ENCODE measurements at places on chromosomes 7 and 10. TPM values are rescaled to one million over a fixed set of nuclear protein-coding genes. Genes with fewer than 3 reads are reported as not detected.
A peak's percentile ranks its signal among the peaks of the same experiment; 100 is the strongest.

DNA sequence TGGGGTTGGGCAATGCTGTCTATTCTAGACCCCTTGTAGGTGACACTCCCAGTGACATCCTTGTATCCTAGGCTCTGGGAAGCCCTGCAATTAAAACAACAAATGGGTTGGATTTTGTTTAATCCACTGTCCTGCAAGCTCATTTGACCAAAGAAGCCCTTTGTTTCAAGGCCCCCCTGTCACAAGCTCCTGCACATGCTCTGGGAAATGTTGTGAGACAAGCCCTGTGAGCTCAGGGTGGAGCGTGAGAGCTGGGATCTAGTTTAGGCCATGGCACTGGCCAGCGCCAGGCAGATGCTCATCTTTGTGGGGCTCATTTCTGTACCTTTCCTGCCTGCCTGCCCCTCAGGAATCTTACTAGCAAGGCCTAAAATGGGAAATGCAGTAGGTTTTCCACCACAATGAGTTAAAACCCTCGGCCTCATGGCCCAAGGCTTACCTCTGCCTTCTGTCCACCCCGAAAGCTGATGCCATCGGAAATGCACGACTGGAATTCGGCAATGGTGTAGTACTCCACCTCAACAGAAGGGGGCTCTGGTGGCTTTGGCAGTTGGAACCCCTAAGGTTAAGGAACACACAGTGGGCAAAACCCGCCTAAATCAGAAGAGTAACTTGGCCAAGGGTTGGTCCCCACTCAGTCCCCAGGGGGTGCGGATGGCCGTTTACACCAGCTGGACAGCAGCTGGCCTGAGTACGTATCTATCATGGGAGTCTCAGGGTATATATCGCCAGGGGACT, 112.0 kb downstream of the NEURL1 start:
- no peaks in the 10 kb centered on the region for H3K36me3 ChIP-seq
- DNase-seq = peak; percentile 41
- no peak overlapping the region for H3K4me3 ChIP-seq
- no peak overlapping the region for H3K27ac ChIP-seq
- no peaks in the 10 kb centered on the region for H3K4me1 ChIP-seq

Gene OR13A1
- not detected for total RNA-seq

GRCh38 chr7:76048668-76048988, 722 bp downstream of the MDH2 start:
- H3K27me3 ChIP-seq = no peaks in the 10 kb centered on the region
- H3K36me3 ChIP-seq = peaks cover 21% of the 10 kb centered on the region
- peak overlapping the region; percentile 96 for H3K4me3 ChIP-seq
- H3K4me1 ChIP-seq = peaks cover 6% of the 10 kb centered on the region
- DNase-seq = peak; percentile 46

DNA sequence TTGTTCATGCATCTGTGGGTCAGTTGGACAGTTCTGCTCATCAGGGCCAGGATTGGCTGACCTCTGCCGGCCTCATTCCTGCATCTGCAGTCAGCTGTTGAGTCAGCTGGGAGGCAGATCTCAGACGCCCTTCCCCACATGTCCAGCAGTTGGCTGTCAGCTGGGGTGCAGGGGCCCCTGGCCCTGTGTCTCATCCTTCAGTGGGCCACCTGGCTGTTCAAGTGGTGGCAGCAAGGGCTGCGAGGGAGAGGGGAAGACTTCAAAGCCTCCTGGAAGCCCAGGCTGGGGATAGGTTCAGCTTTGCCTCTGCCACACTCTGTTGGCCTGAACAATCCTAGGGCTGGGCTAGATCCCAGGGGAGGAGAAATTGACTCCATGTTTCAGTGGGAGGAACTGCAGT, 33.2 kb downstream of the TACR2 start:
- H3K4me1 ChIP-seq = peaks cover 4% of the 10 kb centered on the region
- H3K27me3 ChIP-seq = no peaks in the 10 kb centered on the region
- DNase-seq = peak; percentile 34
- H3K4me3 ChIP-seq = no peak overlapping the region

Gene GPR158
- 6.8 TPM for total RNA-seq

DNA sequence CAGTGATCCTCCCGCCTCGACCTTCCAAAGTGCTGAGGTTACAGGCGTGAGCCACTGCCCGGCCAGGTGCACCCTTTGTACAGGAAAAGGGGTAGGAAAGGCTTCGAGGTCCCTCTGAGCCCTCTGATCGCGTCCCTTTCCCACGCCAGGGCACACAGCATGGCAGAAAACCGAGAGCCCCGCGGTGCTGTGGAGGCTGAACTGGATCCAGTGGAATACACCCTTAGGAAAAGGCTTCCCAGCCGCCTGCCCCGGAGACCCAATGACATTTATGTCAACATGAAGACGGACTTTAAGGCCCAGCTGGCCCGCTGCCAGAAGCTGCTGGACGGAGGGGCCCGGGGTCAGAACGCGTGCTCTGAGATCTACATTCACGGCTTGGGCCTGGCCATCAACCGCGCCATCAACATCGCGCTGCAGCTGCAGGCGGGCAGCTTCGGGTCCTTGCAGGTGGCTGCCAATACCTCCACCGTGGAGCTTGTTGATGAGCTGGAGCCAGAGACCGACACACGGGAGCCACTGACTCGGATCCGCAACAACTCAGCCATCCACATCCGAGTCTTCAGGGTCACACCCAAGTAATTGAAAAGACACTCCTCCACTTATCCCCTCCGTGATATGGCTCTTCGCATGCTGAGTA, 871 bp downstream of the POP7 start:
- peak overlapping the region; percentile 79 for H3K4me3 ChIP-seq
- DNase-seq = no peak
- peaks cover 15% of the 10 kb centered on the region for H3K36me3 ChIP-seq
- H3K4me1 ChIP-seq = peaks cover 9% of the 10 kb centered on the region
- H3K27ac ChIP-seq = peak overlapping the region; percentile 69

- no peaks in the 10 kb centered on the region for H3K27me3 ChIP-seq
- no peaks in the 10 kb centered on the region for H3K4me1 ChIP-seq
- no peak overlapping the region for H3K27ac ChIP-seq
- DNase-seq = no peak
- H3K4me3 ChIP-seq = no peak overlapping the region
These were observed 10.1 kb downstream of the NPC1L1 start for GRCh38 chr7:44530990-44531389.

Gene LRRC17
- total RNA-seq = 71.2 TPM

- no peak overlapping the region for H3K4me3 ChIP-seq
- no peak overlapping the region for H3K27ac ChIP-seq
- no peaks in the 10 kb centered on the region for H3K27me3 ChIP-seq
- peaks cover 2% of the 10 kb centered on the region for H3K4me1 ChIP-seq
- no peaks in the 10 kb centered on the region for H3K36me3 ChIP-seq
These were observed 5.8 kb upstream of the PLEKHA1 start for GRCh38 chr10:122368502-122369254.

DNA sequence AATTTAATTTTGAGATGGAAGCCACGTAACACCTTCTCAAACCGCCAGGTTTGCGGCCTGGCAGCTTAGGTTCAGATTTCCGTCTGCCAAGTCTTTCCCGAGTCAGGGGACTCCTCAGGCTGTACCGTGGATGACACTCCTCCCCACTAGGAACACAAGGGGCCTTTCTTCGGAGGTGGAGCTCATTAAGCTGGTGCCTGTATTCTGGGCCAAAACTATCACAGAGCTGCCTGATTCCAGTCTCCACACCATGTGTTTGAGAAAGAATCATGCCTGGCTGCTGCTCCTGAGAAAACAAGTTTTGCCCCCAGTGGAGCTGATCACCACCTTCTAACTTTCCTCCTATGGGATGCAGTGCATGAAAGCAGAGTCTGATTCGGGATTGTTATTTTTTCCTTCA, 44.8 kb downstream of the TMEM209 start:
- no peaks in the 10 kb centered on the region for H3K27me3 ChIP-seq
- no peak for DNase-seq
- no peaks in the 10 kb centered on the region for H3K4me1 ChIP-seq
- H3K27ac ChIP-seq = no peak overlapping the region
- H3K4me3 ChIP-seq = no peak overlapping the region

- H3K36me3 ChIP-seq = no peaks in the 10 kb centered on the region
- peak overlapping the region; percentile 41 for H3K27ac ChIP-seq
- DNase-seq = peak; percentile 65
- no peaks in the 10 kb centered on the region for H3K27me3 ChIP-seq
These were observed 3.9 kb upstream of the GATA3 start for GRCh38 chr10:8050556-8051108.

GRCh38 chr10:89454561-89455347, 40.4 kb downstream of the IFIT5 start:
- H3K36me3 ChIP-seq = no peaks in the 10 kb centered on the region
- H3K4me1 ChIP-seq = no peaks in the 10 kb centered on the region
- no peak overlapping the region for H3K27ac ChIP-seq
- no peaks in the 10 kb centered on the region for H3K27me3 ChIP-seq

DNA sequence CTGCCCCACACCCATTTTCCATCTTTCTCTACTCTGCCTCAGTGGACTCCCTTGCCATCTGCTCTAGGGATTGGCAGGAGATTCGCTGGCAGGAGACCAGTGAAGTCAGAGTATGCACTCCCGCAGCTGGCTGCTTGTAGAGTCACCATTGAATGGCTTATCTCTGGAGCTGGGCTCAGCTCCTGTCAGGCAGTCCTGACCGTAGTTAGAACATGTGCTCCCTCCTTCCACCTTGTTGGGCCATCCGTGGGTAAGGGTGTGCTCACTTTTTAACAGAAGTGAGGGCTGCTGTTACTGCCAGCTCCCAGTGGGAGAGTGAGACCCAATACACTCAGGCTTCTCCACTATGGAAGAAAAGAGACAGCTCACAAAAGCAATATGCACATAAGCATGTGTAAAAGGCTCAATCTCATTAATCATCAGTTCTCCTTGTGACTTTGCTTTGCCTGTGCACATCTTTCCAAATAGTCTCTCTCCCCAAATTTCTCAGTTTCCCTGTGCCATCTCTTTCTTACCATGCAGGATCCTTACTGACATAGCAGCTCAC, 773.3 kb downstream of the GRID1 start:
- no peak for DNase-seq
- no peak overlapping the region for H3K4me3 ChIP-seq
- H3K36me3 ChIP-seq = no peaks in the 10 kb centered on the region
- no peaks in the 10 kb centered on the region for H3K4me1 ChIP-seq

Gene STEAP1
- total RNA-seq = 0.55 TPM

GRCh38 chr7:64558781-64559180, 4.1 kb downstream of the ZNF680 start:
- no peak overlapping the region for H3K27ac ChIP-seq
- no peaks in the 10 kb centered on the region for H3K27me3 ChIP-seq
- H3K36me3 ChIP-seq = peaks cover 58% of the 10 kb centered on the region
- no peaks in the 10 kb centered on the region for H3K4me1 ChIP-seq
- DNase-seq = no peak

Gene MALRD1
- not detected for total RNA-seq

Gene ERVW-1
- 66.6 TPM for total RNA-seq

Gene CTBP2
- total RNA-seq = 69.0 TPM

DNA sequence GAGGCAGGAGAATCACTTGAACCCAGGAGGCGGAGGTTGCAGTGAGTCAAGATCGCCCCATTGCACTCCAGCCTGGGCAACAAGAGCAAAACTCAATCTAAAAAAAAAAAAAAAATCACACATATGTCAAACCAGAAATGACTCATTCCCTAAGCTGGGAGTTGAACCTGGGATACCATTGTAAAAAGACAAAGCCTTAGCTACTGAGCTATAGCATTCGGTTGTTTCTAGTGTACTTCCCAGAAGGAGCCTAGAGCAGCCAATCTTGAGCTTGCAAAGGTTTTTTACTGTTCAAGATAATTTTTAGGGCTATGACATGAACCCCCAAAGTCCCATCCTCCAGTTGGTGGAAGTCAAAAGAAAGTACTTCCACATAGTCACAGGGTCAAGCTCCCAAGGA, 87.9 kb downstream of the ZNF467 start:
- H3K4me3 ChIP-seq = no peak overlapping the region
- no peak overlapping the region for H3K27ac ChIP-seq
- no peak for DNase-seq
- H3K27me3 ChIP-seq = peaks cover 5% of the 10 kb centered on the region
- no peaks in the 10 kb centered on the region for H3K36me3 ChIP-seq

GRCh38 chr10:73887294-73888039, 13.1 kb upstream of the CAMK2G start:
- DNase-seq = peak; percentile 91
- H3K4me3 ChIP-seq = peak overlapping the region; percentile 25
- H3K4me1 ChIP-seq = peaks cover 37% of the 10 kb centered on the region
- H3K27me3 ChIP-seq = no peaks in the 10 kb centered on the region
- peak overlapping the region; percentile 88 for H3K27ac ChIP-seq

- peaks cover 6% of the 10 kb centered on the region for H3K4me1 ChIP-seq
- H3K27me3 ChIP-seq = no peaks in the 10 kb centered on the region
- DNase-seq = no peak
These were observed 154.8 kb upstream of the TMEM196 start for GRCh38 chr7:19928247-19928646.

GRCh38 chr7:151035026-151035717, 6.9 kb downstream of the ABCB8 start:
- no peaks in the 10 kb centered on the region for H3K36me3 ChIP-seq
- no peak overlapping the region for H3K27ac ChIP-seq
- no peak overlapping the region for H3K4me3 ChIP-seq
- no peak for DNase-seq

- no peak overlapping the region for H3K27ac ChIP-seq
- peaks cover 33% of the 10 kb centered on the region for H3K4me1 ChIP-seq
- H3K4me3 ChIP-seq = no peak overlapping the region
These were observed 73.2 kb downstream of the AMZ1 start for GRCh38 chr7:2761131-2761624.

GRCh38 chr7:83475420-83475819, 173.5 kb downstream of the SEMA3E start:
- no peaks in the 10 kb centered on the region for H3K27me3 ChIP-seq
- H3K36me3 ChIP-seq = no peaks in the 10 kb centered on the region
- no peak overlapping the region for H3K4me3 ChIP-seq
- H3K4me1 ChIP-seq = peaks cover 7% of the 10 kb centered on the region
- DNase-seq = no peak

DNA sequence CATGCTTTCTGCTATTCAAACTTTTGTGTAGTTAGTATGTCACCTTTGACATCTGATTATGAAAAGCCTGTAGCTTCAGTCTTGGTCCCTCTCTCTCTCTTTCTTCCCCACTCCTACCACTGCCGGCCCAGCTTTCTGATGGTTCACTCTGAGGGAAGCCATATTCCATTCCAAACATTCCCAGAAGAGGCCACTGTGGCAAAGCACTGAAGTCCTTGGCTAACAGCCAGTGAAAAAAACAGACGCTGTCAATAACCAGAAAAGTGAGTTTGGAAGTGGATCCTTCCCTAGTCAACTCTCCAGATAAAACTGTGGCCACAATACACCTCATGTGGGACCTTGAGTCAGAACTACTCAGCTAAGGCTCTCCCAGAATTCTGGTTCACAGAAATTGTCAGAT, 950.7 kb upstream of the PHF14 start:
- no peaks in the 10 kb centered on the region for H3K4me1 ChIP-seq
- H3K27me3 ChIP-seq = no peaks in the 10 kb centered on the region
- no peaks in the 10 kb centered on the region for H3K36me3 ChIP-seq
- no peak overlapping the region for H3K4me3 ChIP-seq
- no peak overlapping the region for H3K27ac ChIP-seq
- DNase-seq = peak; percentile 31

- no peaks in the 10 kb centered on the region for H3K36me3 ChIP-seq
- H3K27me3 ChIP-seq = no peaks in the 10 kb centered on the region
- no peaks in the 10 kb centered on the region for H3K4me1 ChIP-seq
- no peak overlapping the region for H3K4me3 ChIP-seq
- no peak overlapping the region for H3K27ac ChIP-seq
These were observed 461.4 kb downstream of the KCNMA1 start for GRCh38 chr10:77176232-77176631.

Measured in SJCRH30 (cell line).